GM18507 (cell line): ENCODE measurements at places on chromosomes 7 and 10.

- no peak for DNase-seq
These were observed 68.3 kb upstream of the LYZL2 start for GRCh38 chr10:30697806-30698205.

DNA sequence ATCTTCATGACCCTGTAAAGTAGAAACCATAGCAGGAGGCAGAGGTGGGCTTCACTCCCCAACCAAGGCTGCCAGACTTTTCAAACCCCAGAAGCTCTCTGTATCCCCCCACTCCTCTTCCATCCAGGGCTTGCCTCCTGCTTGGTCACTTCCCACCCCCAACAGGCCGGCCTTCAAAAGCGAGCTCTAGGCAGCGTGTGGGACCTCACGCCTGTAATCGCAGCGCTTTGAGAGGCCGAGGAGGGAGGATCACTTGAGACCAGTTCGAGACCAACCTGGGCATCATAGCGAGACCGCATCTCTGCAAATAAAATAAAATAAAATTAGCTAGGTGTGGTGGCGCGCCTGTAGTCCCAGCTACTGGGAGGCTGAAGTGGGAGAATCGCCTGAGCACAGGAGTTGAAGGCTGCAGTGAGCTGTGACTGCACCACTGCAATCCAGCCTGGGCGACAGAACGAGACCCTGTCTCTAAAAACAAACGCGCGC lies 743 bp upstream of the POR start:
- no peak for DNase-seq

DNA sequence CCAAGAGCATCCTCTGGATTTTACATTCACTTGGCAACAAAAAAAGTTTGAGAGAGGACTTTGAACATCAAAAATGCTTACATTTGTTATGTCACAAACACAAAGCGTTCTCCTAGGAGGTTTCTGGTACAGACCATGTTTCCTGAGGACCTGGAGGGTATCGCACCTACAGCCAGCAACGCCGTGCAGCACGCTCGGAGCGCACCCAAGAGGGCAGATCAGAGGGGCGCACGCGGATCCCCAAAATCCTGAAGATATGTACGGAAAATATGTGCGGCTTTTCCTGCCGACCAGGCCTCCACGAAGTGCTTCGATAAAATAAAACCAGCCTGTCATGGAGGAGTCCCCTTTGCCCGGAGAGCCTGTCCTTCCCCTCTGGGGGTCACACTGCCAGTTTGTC lies 454.9 kb downstream of the DNAJB6 start:
- DNase-seq, result no peak

DNA sequence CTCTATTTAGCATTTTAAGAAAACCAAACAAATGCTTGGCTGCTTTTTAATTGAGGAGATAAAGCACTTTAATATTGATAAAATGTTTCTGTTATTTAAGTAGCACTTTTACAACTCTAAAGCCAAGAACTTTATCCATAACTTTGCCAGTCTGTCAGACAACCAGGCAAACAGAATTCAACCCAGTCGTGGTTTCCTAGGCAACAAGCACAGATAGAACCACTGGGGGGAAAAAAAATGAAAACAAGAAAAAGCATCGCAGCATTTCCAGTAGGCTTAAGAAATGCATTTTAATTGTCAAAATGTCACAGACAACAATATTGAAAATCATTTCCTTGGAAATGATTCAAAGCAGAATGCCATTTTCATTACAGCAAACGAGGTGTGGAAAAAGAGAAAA lies 323.4 kb downstream of the PARD3 start:
- no peak for DNase-seq

GRCh38 chr10:21297603-21298383 lies 227.7 kb downstream of the SKIDA1 start:
- DNase-seq, result no peak

GRCh38 chr10:121594623-121595350 lies 3.5 kb downstream of the FGFR2 start:
- DNase-seq, result no peak

DNA sequence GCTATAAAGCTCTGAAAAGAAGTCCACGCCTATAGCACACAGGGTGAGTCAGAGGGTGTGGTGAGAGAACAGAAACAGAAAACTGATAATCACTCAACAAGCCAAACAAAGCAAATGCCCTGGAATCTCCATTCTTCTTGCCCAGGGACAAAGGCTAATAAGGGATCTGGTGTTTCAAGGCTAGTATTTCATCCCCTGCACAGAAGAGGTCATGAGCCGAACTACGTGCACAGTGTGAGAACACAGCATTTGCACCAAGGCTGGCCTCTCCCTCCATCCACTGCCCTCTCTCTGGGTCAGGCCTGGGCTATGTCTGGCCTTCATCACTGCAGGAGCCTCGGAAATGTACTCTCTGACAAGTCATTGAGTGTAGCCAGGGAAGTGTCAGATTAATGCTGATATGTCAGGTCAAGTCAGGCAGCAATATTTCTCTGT lies 42.7 kb downstream of the PRR15 start:
- DNase-seq, result no peak

GRCh38 chr7:148084138-148084537 lies 506.4 kb upstream of the C7orf33 start:
- no peak for DNase-seq

DNA sequence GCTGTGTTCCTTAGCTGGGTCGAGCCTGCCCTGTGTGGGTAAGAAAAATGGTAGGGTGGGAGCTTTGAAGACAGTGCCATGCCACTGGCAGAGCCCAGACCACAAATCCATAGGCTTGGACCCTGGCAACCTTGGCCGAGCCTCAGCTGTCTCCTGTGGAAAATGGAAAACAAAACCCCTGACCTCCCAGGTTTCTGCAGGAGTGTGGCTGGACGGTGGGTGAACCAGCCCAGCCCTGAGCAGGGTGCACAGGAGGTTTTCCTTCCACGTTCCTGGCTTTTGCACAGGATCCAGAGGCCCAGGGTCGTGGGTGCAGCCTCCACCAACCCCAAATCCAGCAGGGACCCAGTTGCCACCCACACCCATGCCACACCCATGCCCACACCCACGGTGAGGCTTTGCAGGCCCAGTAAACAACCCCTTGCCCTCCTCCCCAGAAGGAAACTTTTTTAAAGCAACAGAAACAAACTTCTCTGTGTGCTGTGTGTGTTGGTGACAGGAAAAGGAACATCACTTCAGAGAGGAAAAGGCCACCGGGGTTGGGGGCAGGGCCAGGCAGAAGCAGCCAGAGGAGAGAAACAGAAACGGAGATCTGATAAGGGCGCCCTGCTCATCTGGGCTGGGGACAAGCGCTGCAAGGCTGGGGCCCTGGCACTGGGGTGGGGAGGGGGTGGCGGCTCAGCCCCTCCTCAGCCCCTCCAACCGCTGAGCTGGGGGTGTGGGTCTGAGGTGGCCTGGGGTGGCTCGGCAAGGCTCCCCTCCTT lies 20.7 kb upstream of the ZMIZ1 start:
- no peak for DNase-seq

DNA sequence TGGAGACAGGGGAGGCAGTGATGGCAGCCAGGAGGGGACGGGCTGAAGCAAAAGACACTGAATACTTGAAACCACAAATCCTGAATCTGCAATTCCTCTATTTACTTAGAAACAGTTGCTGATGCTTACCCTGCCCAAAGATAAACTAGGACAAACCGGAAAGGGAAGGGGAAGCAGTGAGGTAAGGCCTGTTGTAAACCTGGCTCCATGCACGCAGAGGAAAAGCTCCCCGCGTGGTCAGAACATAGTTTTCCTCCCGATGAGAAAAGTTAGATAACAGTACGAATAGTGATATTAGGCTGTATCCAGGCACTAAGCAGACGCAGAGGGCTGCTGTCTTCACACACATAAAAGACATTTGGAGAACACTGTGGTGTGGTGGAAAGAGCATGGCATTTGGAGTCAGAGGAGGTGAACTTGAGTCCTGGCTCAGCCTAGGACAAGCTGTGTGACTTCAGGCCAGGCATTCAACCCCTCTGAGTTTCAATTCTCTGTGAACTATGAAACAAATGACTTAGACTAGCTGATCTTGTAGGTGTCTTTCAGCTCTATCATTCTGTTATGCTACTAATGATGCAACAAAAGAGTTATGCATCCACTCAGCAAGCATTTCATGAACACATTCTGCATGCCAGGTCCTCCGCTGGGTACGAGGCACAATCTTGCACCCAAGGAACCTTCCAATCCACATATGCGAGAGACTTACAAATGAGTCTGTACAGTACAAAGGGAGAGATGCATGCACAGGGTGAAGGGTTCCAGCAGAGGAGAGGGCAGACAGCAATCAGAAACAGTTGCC lies 80.9 kb downstream of the SORBS1 start:
- no peak for DNase-seq

DNA sequence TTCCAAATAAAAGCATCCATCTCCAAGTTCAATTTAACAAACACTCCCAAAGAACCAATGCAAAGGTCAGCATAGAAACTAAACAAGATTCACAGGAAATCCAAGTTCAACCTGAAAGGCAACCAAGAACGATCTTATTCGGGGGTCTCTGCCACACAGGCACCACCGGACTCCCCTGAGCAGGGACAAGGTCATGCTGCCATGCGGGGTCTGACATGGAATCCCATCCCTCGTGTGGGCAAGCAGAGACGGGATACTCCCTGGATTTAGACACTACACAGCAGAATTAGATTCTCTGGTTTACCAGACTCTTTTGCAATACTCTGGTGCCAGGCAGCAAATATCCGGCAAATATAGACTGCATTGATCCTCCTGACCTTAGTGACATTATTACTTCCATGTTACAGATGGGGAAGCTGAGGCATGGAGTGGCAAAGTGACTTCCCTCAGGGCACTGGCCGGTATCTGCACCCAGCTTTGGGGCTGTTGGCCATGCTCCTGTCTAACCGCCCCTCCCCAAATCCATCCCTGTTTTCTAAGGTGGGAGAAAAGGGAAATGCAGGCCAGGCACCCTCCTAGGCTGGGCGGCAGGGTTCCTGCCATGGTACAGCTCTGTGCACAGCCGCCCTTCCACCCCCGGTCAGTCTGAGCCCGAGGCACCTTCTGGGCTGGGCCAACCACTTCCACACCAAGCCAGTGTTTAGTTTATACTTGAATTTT lies 111.8 kb downstream of the VIPR2 start:
- no peak for DNase-seq

DNA sequence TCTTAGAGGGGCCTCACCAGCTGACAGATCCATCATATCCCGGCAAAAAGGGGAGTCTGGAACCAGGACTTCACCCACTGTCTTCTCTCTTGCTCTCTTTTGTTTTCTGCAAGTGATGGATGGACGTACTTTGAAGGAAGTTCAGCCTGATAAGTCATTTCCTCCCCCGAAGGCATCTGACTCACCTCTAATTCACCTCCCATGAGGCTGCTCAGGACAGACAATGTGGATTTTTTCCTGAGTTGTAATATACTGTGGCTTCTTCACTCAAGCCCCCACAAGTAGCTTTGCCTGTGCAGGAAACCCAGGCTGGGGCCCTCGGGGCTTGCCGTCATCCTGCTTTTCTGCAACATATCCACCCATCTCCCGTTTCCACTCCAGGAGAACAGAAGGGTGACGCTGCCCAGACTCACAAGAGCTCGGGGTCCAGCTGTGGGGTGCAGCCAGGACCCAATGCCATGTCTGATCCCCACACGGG lies 70.4 kb downstream of the ASB13 start:
- DNase-seq, result no peak

DNA sequence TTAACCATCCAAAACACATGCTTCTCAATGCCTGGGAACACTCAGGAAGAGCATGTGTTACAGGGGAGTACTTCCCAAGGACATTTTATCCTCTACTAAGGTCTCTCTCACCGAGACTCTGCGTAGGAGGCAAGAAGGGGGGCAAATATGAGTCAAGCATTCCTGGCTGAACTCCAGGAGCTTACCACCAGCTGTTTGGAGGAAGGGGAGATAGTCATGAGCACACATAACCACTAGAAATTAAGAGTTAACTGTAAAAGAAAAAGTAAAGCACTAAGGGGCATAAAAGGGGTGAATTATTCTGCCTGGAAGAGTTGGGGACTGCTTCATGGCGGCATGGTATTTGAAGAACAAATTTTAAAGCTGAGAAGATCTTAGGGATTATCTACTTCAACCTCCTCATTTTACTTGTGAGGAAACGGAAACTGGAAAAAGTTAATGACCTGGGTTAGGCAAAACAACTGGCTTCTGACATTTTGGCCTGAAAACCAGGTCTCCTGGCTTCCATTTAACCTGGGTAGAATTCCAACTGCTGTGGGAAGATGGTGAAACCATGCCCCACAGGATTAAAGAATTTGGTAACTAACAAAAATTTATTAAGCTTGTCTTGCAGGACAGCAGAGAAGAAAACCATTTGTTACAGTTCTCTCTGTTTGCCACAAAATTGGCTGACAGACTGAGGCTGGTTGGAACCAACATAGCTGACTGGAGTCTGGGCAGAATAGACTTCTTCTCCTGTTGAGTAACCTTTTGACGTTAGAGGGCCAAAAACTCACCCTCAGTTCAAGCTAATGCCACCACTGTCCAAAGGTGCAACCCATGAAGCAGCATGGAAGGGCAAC lies 85.5 kb downstream of the SLC25A13 start:
- DNase-seq, result no peak

DNA sequence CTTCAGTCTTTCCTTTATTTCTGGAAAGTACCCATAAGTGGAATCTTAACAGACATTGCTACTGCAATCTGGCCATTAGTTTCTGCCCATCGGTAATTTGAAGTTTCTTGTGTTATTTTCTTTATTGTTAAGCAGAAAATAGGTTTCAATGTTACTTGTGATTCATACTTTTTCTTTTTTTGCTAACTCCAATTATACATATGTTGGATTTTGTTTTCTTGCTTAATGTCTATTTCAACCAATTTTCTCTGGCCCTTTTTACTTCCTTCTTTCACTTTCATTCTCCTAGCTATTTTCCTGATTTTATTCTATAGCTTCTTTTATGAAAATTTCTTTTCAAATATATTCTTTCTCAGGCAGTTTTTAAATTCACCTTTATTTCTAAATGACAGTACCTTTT lies 457.4 kb downstream of the TCERG1L start:
- DNase-seq, result no peak

DNA sequence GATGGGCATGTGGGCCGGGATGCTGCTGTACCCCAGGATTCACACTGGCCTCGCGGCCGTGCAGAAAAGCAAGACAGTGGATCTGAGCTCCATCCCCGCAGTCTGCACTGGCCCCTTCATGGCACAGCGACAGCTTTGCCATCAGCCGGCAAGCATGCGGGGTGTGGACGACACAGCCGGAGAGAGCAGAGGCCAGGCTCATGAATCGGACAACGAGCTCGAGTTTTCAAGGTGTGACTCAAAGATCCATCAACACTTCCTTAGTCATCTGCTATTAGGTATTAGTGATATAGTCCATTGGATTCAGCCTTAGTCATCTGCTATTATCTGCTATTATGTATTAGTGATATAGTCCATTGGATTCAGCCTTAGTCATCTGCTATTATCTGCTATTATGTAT lies 254.7 kb downstream of the KLF6 start:
- DNase-seq, result no peak

DNA sequence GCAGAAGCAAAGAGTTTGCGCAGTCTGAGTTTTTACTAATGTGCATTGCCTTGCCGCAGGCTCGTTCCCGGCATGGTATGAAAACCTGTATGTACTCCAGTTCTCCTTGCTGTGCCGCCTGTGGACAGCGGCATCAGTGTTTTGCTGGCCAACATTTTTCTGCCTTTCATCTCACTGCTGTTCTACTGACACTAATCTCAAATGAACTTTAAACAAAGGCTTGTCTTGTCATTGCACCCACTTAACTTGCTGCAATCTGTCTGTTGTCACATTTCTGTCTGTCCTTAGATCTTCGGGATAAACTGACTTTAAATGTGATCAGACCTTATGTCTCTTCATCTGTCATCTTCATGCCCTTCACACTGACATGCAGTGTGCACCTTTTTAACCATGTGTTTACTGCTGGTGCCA lies 71.7 kb upstream of the ZNRF2 start:
- no peak for DNase-seq

GRCh38 chr10:116752563-116752962 lies 10.2 kb upstream of the HSPA12A start:
- DNase-seq, result no peak
